ENCODE measurements at places on chromosomes 11 and 22. TPM values are rescaled to one million over a fixed set of nuclear protein-coding genes. Genes with fewer than 3 reads are reported as not detected.

Gene SCUBE2
- not detected for total RNA-seq

Gene DEUP1
- total RNA-seq = not detected

Gene LSP1
- total RNA-seq = 445 TPM

Gene LRFN4
- total RNA-seq = 10.6 TPM

Gene NOX4
- total RNA-seq = not detected

Gene KCTD14
- total RNA-seq = 0.24 TPM

- no peak overlapping the region for H3K27ac ChIP-seq
- H3K4me1 ChIP-seq = peaks cover 30% of the 10 kb centered on the region
- DNase-seq = no peak
- H3K4me3 ChIP-seq = no peak overlapping the region
- peaks cover 14% of the 10 kb centered on the region for H3K27me3 ChIP-seq
These were observed 5.3 kb downstream of the PHOX2A start for GRCh38 chr11:72238492-72239312.

GRCh38 chr22:47457021-47457420 is 694.6 kb downstream of the TBC1D22A start:
- no peaks in the 10 kb centered on the region for H3K36me3 ChIP-seq
- no peaks in the 10 kb centered on the region for H3K4me1 ChIP-seq
- no peak overlapping the region for H3K4me3 ChIP-seq
- H3K27ac ChIP-seq = no peak overlapping the region

GRCh38 chr11:44437122-44437521 is 127.2 kb upstream of the ALX4 start:
- H3K36me3 ChIP-seq = no peaks in the 10 kb centered on the region
- no peak for DNase-seq

DNA sequence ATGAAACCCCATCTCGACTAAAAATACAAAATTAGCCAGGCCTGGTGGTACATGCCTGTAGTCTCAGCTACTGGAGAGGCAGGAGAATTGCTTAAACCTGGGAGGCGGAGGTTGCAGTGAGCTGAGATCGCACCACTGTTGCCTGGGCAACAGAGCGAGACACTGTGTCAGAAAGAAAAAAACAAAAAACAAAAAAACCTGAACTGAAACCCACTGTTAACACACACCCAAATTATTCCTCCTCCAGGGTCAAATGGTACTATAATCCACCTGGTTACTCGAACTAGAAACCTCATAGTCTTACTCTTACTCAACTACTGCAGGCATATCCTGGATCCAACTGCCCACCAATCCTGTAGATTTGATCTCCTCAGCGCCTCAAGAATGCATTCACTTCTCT is 35.5 kb downstream of the USP28 start:
- peak overlapping the region; percentile 92 for H3K27ac ChIP-seq
- peaks cover 32% of the 10 kb centered on the region for H3K36me3 ChIP-seq
- no peaks in the 10 kb centered on the region for H3K27me3 ChIP-seq
- peaks cover 43% of the 10 kb centered on the region for H3K4me1 ChIP-seq
- H3K4me3 ChIP-seq = no peak overlapping the region

GRCh38 chr11:14544611-14545010 is 24.4 kb upstream of the PSMA1 start:
- no peak overlapping the region for H3K27ac ChIP-seq
- peaks cover 3% of the 10 kb centered on the region for H3K27me3 ChIP-seq
- DNase-seq = no peak
- H3K4me1 ChIP-seq = no peaks in the 10 kb centered on the region
- H3K4me3 ChIP-seq = no peak overlapping the region

DNA sequence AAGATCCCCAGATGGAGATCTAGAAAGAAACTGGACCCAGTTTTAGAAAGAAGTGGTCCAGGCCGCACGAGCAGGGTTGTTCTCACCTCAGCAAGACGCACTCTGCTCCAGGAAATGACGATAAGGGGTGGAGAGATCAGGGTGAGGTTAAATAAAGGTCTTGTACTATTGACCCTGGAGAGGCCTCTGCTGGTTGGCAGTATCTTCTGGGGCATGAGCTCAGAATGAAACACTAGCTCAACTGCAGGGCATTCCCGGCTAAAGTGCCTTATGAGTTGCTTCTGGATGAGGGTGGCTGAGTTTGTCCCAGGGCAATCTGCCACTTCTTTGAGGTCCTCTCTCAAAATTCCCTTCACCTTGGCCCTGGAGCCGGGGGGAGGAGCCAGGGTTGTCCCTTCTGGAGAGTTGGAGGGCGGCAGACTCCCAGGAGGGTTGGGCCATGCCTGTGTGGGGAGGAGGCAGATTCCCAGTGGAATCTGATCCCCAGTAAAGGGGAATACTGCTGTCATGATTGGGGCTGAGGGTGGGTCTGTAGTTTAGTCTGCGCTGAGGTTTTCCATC is 10.9 kb downstream of the USP2 start:
- H3K4me3 ChIP-seq = no peak overlapping the region
- DNase-seq = no peak
- peaks cover 11% of the 10 kb centered on the region for H3K27me3 ChIP-seq
- no peaks in the 10 kb centered on the region for H3K36me3 ChIP-seq
- H3K4me1 ChIP-seq = peaks cover under 1% of the 10 kb centered on the region
- H3K27ac ChIP-seq = no peak overlapping the region

GRCh38 chr11:60831501-60832079 is 10.3 kb upstream of the CCDC86 start:
- no peak overlapping the region for H3K4me3 ChIP-seq
- H3K4me1 ChIP-seq = no peaks in the 10 kb centered on the region
- H3K36me3 ChIP-seq = no peaks in the 10 kb centered on the region
- H3K27me3 ChIP-seq = no peaks in the 10 kb centered on the region

DNA sequence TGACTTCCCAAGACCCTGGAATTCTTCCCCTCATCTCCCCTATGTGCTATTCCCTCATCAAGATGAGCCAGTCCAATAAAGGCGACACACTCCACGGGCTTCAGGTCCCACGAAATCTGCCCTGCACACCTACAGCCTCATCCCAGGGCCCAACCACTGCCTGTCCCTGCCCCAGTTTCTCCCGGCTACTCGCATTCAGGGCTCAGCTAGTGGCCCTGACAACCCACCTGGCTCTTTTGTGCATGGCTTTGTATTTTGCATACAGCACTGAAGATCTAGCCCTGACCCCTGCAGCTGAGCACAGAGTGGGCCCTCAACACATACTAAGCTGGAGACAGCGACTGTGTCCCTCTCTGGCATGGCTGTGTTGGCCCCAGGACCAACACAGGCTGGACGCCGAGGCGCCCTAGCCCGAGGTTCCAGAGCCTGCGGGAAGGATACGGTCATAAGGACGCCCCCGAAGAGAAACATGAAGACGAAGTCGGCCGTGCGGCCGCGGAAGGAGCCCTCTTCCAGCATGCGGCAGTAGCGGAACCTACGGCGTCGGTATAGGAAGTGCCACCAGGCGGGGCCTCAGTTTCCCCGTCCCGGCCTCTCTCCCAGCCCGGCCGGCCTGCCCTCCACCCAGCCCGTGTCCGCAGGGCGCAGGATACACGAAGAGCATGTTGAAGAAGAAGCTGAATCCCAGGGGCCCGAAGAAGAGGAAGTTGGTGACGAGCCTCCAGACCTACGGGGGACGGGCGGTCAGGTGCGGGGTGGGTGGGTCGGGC is 710 bp downstream of the DERL3 start:
- H3K27me3 ChIP-seq = no peaks in the 10 kb centered on the region
- peaks cover 37% of the 10 kb centered on the region for H3K4me1 ChIP-seq
- peaks cover 40% of the 10 kb centered on the region for H3K36me3 ChIP-seq
- peak overlapping the region; percentile 68 for H3K4me3 ChIP-seq

GRCh38 chr11:37141707-37142106 is 543.7 kb upstream of the RAG2 start:
- no peak overlapping the region for H3K4me3 ChIP-seq
- DNase-seq = no peak
- no peaks in the 10 kb centered on the region for H3K4me1 ChIP-seq

DNA sequence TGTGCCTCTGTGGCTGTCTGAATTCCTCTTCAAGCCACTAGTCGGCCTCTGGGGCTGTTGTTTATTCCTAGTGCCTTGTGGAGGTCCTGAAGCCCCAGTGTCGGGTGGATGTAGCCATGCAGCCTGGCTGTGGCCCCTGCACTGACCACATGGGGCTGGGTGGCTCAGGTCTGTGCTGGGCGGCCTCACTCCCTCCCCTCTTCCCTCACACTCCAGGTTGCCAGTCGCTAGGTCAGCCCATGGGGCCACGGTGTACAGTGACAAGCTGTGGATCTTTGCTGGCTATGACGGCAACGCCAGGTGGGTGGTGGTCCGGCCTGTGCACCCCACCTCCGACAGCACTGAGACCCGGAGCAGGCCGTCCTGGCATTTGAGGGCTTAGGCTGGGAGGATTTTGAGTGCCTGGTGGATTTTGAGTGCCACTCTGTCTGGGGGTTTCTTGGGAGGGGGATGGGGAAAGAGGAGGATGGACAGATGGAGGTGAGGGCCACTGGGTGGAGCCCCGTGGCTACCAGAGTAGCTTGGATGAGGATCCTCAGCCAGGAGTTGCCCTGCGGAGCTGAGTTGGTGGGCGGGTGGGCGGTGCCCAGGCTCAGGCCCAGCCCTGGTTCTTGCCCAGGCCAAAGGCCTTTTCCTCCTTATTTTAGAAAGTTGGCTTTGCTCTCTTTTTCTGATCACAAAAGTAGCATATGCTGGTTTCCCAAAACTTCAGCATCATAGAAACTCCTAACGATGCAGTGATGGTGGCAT is 6.7 kb downstream of the LZTR1 start:
- H3K27ac ChIP-seq = no peak overlapping the region
- no peaks in the 10 kb centered on the region for H3K36me3 ChIP-seq
- no peak overlapping the region for H3K4me3 ChIP-seq

DNA sequence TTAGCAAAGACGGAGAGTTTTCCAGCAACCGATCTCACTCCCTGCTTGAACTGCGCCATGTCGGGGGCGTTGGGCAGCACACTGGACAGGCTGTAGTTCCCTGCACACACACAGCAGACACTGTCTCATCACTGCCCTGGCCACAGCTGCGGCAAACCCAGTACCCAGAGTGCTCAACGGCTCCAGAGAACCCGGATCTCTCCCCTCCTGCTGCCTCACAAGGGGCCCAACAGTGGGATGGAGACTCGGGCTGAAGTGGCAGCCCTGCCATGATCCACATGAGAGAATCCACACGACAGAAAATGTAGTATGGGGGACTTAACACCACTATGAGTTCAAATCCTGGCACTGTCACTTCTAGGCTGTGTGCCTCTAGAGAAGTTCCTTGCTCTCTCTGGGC is 58.0 kb downstream of the ARFGAP3 start:
- H3K4me1 ChIP-seq = no peaks in the 10 kb centered on the region
- no peaks in the 10 kb centered on the region for H3K27me3 ChIP-seq
- no peak overlapping the region for H3K27ac ChIP-seq
- no peaks in the 10 kb centered on the region for H3K36me3 ChIP-seq
- DNase-seq = no peak
- H3K4me3 ChIP-seq = no peak overlapping the region

DNA sequence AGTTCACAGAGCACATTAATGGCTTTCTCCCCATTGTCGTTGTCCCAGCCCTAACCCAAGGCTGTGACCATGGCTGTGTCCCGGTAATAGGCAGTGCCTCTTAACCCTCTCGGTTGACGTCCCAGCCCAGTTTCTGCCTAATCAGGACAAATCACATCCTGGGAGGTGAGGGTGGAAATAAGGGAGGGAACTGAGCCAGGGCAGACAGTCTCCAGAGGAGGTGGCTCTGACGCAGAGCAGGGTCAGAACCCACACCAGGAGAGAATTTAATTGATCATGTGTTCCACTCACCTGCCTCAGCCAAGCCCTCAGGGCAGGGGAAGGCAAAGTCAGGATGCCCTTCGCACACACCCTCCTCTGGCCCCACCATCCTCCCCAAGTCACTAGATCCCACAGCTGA is 17.0 kb downstream of the SLC43A1 start:
- no peak for DNase-seq
- H3K27me3 ChIP-seq = no peaks in the 10 kb centered on the region
- no peaks in the 10 kb centered on the region for H3K36me3 ChIP-seq
- no peak overlapping the region for H3K4me3 ChIP-seq
- H3K27ac ChIP-seq = no peak overlapping the region

DNA sequence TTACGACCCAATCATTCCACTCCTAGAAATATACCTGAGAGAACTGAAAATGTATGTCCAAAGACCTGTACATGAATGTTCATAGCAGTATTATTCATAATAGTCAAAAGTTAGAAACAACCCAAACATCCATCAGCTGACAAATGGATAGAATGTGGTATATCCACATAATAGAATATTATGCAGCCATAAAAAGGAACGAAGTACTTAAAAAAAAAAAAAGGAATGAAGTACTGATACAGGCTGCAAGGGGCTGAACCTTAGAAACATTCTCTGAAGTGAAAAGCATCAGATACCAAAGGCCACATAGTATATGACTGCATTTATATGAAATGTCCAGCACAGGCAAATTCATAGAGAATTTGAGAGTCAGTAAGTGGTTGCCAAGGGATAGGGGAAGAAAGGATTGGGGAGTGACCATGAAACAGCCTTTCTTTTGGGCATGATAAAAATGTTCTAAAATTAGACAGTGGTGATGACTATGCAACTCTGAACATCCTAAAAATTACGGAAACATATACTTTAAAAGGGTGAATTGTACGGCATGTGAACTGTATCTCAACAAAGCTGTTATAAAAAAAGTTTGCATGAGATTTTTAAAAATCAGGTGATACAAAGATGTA is 1.8 kb downstream of the TPST2 start:
- H3K4me1 ChIP-seq = peaks cover 41% of the 10 kb centered on the region
- H3K36me3 ChIP-seq = no peaks in the 10 kb centered on the region
- H3K27ac ChIP-seq = no peak overlapping the region
- no peaks in the 10 kb centered on the region for H3K27me3 ChIP-seq
- DNase-seq = no peak

- H3K27ac ChIP-seq = no peak overlapping the region
- DNase-seq = no peak
- no peaks in the 10 kb centered on the region for H3K27me3 ChIP-seq
- no peak overlapping the region for H3K4me3 ChIP-seq
These were observed 32.5 kb upstream of the SLC22A9 start for GRCh38 chr11:63337070-63337469.

DNA sequence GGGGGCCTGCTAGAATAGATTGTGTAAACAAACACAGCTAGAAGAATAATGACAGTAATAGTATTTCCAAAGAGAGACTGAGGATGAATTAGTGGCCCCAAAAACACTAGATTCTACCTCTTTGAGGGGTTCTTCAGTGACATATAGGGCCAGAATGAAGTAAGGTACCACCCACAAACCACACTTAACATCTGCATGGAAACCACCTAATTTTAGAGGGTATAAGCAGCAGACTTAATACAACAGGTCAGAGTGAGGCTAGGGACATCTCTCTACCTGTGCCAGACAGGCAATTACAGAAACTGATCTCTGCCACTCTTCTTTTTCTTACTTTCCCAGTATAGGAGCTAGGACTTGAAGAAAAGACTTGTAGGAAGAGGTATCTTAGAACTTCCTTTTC is 20.1 kb downstream of the ELP4 start:
- no peaks in the 10 kb centered on the region for H3K27me3 ChIP-seq
- no peak overlapping the region for H3K4me3 ChIP-seq
- no peaks in the 10 kb centered on the region for H3K4me1 ChIP-seq

DNA sequence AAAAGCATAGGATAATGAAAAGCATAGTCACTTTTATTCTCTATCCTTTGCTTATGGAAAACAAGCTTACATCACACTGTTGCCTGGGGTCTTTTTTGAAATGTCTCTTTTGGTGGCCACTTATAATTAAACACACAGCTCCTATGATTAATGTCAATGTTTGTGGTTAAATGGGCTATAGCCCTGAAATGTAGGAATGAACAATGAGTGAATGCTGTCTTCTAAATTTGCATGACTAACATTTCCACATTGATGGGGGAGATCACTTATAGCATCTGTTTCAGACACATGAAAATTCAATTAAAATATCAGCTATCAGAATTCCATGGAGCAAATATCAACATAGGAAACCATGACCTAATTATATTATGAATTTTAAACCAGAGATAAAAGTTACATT is 171.4 kb upstream of the FAT3 start:
- H3K36me3 ChIP-seq = no peaks in the 10 kb centered on the region
- no peak overlapping the region for H3K27ac ChIP-seq
- H3K4me3 ChIP-seq = no peak overlapping the region
- no peaks in the 10 kb centered on the region for H3K4me1 ChIP-seq

Data from B cell (primary cell).